ENCODE measurements at places on chromosomes 3 and 15.

DNA sequence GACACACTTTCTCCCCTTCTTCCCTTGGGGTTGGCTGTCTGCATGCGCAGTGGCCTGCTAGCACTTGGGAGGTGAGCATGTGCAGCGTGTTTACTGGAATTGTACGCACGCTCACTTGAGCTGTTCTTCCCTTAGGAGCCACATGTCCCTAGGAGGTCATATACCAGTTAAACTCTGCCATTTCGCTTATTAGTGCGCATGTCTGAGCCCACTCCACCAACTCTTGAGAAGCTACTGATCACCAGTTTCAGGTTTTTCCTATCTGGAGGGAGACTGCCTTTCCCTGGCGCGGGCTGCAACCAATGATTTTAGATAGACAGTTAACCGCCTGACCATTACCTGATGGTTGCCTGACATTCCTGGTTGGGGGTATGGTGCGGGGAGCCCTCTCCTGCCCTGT is 47.6 kb upstream of the SPPL2A start:
- H3K36me3 ChIP-seq = no peaks in the 10 kb centered on the region
- H3K27me3 ChIP-seq = no peaks in the 10 kb centered on the region
- H3K27ac ChIP-seq = no peak overlapping the region
- H3K4me3 ChIP-seq = no peak overlapping the region

DNA sequence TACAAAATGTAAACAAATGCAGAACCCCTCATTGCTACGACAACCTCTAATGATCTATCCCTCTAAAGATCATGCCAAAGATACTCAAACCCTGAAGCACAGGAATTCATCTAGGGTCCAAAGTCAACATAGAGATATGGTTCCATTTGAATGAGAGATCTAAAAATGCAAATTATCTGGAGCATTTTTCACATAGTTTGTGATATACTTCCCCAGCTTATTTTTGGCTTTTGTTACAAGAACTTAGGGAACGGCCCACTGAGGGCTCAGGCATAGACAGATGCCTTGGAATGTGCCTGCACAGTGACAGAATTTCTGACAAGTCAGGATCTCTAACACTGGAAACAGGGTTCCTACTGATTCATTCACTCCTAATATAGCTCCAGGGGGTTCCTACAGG is 258.9 kb upstream of the THBS1 start:
- no peaks in the 10 kb centered on the region for H3K27me3 ChIP-seq
- no peak overlapping the region for H3K4me3 ChIP-seq
- no peaks in the 10 kb centered on the region for H3K36me3 ChIP-seq
- DNase-seq = no peak
- H3K4me1 ChIP-seq = no peaks in the 10 kb centered on the region

GRCh38 chr3:193665370-193665989 is 72.5 kb downstream of the OPA1 start:
- peaks cover 87% of the 10 kb centered on the region for H3K36me3 ChIP-seq
- H3K4me1 ChIP-seq = no peaks in the 10 kb centered on the region
- no peak for DNase-seq
- H3K27me3 ChIP-seq = no peaks in the 10 kb centered on the region
- H3K27ac ChIP-seq = no peak overlapping the region

DNA sequence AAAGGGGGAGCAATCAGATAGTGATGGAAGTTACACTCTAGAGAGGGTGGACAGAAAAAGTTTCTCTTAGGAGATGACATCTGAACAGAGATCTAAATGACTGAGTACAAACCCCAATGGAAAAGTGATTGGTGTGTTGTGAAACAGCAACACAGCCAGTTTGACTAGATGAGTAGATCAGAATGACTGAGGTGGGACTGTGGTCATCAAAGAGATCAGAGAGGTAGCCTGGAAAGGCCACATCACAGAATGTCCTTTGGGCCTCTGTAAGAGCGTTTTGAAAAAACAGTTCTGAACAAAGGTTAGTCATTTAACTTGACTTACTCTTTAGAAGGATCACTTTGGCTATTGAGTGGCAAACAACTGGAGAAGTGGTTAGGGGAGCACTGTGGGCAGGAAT is 10.6 kb downstream of the LRRC58 start:
- no peaks in the 10 kb centered on the region for H3K27me3 ChIP-seq
- H3K4me1 ChIP-seq = no peaks in the 10 kb centered on the region
- no peak overlapping the region for H3K4me3 ChIP-seq
- H3K36me3 ChIP-seq = peaks cover 16% of the 10 kb centered on the region

DNA sequence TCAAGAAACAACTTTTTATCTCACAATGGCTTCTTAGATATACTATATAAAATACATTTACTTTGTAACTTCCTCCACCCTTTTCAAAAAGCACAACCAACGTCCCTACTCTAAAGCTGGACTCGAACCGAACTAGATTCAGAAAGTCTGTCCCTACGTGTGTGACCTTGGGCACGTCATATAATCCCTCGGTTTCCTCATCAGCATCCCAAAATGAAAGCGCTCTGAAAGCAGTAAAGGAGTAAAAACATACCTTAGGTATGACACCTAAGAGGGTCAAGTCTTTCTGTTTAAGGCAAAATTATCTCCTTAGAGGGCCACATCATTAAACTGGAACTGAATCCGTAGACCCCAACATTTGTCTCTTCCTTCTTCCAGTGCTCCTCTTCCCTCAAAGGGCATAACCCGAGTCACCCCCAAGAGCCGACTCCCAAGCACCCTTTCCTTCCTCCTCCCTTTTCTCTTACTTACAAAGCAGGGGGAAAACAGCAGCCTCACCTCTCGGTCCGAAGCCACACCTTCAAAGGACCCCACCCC is 663 bp downstream of the PDCD10 start:
- no peaks in the 10 kb centered on the region for H3K27me3 ChIP-seq
- H3K4me3 ChIP-seq = peak overlapping the region; percentile 79
- no peak for DNase-seq
- peaks cover 27% of the 10 kb centered on the region for H3K4me1 ChIP-seq
- peak overlapping the region; percentile 93 for H3K27ac ChIP-seq

DNA sequence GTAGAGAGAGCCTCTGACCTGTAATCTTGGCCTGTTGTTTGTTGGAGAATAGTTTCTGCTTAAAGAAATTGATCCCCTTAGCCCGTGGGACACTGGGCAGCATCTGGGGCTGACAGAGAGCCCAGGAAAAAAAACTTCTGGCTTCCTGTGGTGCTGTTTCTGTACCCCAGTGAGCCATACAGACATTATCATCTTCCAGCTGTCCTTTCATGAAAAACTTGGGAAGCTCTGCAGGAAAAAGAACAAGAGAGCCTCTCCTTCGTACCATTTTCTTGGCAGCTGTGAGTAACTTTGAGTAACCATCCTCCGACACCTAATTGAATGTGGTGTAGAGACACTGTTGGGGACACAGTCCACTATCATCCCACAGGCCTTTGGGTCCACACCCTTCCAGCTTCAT is 333.0 kb downstream of the SHQ1 start:
- no peaks in the 10 kb centered on the region for H3K27me3 ChIP-seq
- H3K4me1 ChIP-seq = no peaks in the 10 kb centered on the region
- H3K36me3 ChIP-seq = no peaks in the 10 kb centered on the region
- no peak overlapping the region for H3K27ac ChIP-seq

DNA sequence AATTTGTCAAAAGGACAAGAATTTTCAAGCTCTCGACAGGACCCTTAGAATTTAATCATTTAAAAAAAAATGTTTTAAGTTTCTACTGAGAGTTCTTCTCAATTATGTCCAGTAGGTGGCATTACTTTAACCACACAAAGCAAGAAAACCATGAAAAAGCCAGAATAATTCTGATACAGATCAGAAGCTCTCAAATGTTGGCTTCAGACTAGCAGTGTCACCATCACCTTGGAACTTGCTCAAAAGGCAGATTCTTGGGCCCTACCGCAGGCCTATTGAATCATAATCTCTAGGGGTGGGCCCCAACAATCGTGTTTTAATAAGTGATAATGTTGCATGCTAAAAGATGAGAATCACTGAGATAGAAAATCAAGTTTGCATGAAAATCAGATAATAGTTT is 99.5 kb upstream of the KCNMB2 start:
- H3K4me1 ChIP-seq = no peaks in the 10 kb centered on the region
- no peak for DNase-seq
- H3K27ac ChIP-seq = no peak overlapping the region
- H3K27me3 ChIP-seq = no peaks in the 10 kb centered on the region

- no peak for DNase-seq
- no peaks in the 10 kb centered on the region for H3K36me3 ChIP-seq
- H3K27ac ChIP-seq = peak overlapping the region; percentile 71
- peak overlapping the region; percentile 67 for H3K4me3 ChIP-seq
- peaks cover 26% of the 10 kb centered on the region for H3K27me3 ChIP-seq
- H3K4me1 ChIP-seq = peaks cover 8% of the 10 kb centered on the region
Measured at GRCh38 chr3:169148448-169149348, 514.8 kb downstream of the MECOM start.

DNA sequence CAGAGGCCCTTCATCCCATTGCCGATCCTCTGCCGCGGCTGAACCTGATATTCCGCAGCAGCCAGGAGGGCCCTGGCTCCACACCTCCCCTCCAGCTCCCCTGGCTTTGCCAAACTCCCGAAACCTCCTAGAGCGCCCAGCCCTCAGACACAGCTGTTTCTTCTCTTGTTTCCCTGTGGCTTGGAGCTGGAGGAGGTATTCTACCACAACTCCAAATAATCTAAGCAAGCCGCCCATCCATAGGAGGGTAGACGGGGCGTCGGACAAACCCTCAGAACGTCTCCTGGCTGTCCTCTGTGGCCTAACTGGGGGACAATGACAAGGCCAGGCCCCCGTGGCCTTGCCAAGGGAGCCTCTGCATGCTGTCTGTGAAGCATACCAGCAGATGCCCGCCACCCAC is 10.4 kb downstream of the PLA2G4D start:
- H3K4me1 ChIP-seq = peaks cover 10% of the 10 kb centered on the region
- DNase-seq = no peak
- H3K36me3 ChIP-seq = no peaks in the 10 kb centered on the region
- H3K4me3 ChIP-seq = no peak overlapping the region

GRCh38 chr15:101808201-101808600 is 3.8 kb upstream of the OR4F15 start:
- H3K27ac ChIP-seq = no peak overlapping the region
- no peak for DNase-seq
- H3K27me3 ChIP-seq = no peaks in the 10 kb centered on the region
- H3K36me3 ChIP-seq = no peaks in the 10 kb centered on the region
- H3K4me1 ChIP-seq = no peaks in the 10 kb centered on the region
- no peak overlapping the region for H3K4me3 ChIP-seq
